ENCODE measurements at places on chromosomes 6 and 20.
A peak's percentile ranks its signal among the peaks of the same experiment; 100 is the strongest.

GRCh38 chr6:30557683-30557981 is 537 bp downstream of the PRR3 start:
- DNase-seq, result no peak

DNA sequence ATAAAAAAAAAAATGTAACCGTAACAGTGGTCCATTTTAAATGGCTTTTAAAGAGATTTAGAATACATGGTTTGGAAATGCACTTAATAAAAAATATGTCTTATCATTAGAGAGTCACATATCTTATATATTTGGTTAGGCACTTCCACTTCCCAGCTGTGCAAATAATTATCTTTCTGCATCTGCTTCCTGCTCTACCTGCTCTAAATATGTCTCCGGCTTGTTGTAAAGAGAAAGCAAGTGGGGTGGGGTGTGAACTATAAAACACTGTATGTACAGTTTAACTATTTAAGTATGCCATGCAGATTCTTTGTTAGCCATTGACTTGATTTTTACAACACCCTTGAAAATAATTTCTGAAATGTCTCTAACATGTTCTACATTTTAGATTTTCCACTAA is 106.3 kb downstream of the NKAIN2 start:
- no peak for DNase-seq

- DNase-seq, result no peak
These were observed 6.4 kb upstream of the MTRES1 start for GRCh38 chr6:107021446-107022185.

DNA sequence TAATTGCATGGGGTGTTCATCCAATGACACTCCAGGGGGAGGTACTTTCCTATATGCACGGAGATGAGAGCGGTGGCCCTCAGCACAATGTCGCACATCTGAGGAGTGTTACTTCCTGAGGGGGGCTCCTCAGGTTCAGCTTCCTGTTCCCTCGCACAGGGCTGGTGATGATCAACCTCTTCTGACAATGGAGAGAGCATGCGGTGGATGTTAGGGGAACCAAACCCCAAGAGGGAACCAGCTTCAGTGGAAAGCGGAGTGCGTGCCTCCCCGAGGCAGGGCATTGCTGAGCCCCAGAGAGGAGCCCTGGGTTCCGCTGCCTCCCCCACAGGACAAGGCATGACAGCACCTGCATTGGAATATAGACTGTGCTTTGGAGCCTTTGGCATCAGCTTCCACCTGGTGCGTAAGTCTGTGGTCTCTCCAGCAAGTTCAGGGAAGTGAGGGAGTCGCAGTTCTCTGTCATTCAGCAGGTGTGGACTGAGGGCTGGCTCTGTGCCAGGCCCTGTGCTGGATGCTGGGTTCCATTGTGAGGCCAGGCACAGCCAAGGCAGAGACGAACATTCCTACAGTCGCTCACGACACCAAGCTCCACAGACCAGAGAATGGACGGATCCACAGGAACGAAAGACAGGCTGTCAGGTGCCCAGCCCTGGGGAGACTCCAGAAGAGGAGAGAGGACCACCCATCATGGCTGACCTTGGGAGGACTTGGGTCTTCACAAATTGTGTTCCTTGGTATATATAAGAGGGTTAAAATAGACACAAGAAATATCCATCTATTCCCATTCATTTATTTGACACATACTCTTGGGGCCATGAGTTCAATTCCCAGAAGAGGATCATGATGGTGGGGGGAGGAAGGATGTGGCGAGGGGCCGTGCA is 3.9 kb upstream of the ZNF831 start:
- peak; percentile 75 for DNase-seq

- no peak for DNase-seq
These were observed 90.3 kb downstream of the FOXF2 start for GRCh38 chr6:1479601-1480221.

DNA sequence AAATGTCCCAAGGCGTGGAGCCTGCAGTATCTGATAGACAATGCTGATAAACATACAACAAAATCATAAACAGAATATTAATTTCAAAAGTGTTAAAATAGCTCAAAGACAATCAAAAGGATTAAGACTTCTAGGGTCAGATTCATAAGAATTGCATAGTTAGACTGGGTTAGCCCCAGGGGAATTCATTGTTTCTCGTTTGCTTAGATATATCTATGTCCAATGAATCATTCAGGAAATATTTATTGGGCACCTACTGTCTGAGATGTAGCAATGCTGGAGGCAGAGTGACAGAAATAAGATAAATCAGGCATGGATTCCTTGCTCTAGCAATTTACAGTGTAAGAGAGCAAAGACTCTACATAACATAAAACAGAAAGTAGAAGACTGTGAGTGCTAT is 124.4 kb upstream of the PRL start:
- no peak for DNase-seq

- DNase-seq, result no peak
These were observed 76.6 kb downstream of the CDS2 start for GRCh38 chr20:5203380-5203779.

GRCh38 chr6:150907383-150907782 is 41.9 kb downstream of the MTHFD1L start:
- no peak for DNase-seq

DNA sequence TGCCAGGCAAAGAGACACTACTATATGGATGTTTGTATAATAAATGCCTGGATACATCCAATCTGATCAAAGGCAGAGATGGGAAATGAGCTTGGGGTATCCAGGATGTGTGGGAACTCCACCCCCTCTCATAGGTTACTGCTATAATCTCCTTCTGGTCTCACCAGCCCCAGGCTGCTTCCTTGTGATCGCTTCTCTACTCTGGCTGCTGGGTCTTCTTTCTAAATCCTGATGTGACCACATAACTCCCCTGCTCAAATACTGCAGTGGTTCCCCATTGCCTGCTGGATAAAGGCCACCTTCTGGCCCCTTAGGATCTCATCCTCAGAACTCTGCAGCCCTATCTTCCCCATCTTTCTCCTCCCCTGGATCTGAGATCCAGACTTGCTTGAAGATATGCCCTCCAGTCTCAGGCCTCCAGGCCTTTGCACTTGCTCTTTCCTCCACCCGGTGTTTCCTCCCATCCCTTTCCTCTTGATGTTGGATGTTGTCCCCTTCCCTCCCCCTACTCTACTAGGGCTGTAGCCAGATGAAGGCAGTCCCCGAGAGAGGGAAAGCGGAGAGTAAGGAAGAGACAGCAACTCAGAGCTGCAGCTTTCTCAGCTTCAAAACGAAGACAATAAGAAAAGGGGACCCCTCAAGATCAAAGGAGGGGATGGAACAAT is 828 bp upstream of the XKR7 start:
- DNase-seq, result no peak

GRCh38 chr6:170087941-170088581 is 202.8 kb downstream of the DLL1 start:
- peak; percentile 59 for DNase-seq

GRCh38 chr6:139337001-139337400 is 37.4 kb downstream of the CITED2 start:
- DNase-seq, result no peak

DNA sequence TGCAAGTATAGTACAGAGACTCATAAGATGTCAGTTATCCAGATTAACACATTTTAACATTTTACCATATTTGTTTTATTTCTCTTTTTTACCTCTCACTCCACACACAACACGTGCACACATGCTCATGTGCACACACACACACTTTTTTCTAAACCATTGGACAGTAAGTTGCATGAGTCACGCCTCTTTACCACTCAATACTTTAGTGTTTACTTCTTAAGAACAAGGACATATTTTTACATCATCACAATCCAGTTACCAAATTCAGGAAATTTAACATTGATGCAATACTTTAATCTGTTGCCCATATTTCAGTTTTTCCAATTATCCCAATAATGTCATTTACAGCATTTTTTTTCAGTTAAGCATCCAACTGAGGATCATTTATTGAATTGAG is 109.0 kb downstream of the RIN2 start:
- no peak for DNase-seq

DNA sequence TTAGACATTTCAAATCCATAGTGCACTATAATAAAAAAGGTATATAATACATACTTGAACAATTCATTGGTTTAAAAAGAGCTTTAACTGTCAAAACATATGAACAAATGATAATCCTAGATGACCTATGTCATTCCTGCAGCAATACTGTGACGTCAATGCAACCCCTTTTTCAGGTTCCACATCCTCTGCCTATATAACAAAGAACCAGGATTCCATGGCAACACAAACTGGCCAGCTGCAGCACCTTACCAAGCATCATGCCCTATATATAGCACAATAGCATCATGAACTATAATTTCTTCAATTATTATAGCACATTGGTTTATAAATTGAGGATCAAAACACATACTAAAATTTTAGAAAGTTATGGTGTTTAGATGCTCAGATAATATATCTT is 578 bp upstream of the PTCHD4 start:
- no peak for DNase-seq

- DNase-seq, result no peak
These were observed 118.1 kb downstream of the VEGFA start for GRCh38 chr6:43887906-43888683.

Data from stimulated activated naive CD8-positive, alpha-beta T cell treated with anti-CD3 and anti-CD28 coated beads, Interleukin-15, amount 100 ng/mL, for 72 hours (primary cell).